Stimulated activated CD4-positive, alpha-beta T cell treated with anti-CD3 and anti-CD28 coated beads, Interleukin-2, amount 100 ng/mL, for 24 hours (primary cell): ENCODE measurements at places on chromosomes 5 and 9.

GRCh38 chr9:87122947-87123685 is 175.8 kb upstream of the GAS1 start:
- no peak for DNase-seq

DNA sequence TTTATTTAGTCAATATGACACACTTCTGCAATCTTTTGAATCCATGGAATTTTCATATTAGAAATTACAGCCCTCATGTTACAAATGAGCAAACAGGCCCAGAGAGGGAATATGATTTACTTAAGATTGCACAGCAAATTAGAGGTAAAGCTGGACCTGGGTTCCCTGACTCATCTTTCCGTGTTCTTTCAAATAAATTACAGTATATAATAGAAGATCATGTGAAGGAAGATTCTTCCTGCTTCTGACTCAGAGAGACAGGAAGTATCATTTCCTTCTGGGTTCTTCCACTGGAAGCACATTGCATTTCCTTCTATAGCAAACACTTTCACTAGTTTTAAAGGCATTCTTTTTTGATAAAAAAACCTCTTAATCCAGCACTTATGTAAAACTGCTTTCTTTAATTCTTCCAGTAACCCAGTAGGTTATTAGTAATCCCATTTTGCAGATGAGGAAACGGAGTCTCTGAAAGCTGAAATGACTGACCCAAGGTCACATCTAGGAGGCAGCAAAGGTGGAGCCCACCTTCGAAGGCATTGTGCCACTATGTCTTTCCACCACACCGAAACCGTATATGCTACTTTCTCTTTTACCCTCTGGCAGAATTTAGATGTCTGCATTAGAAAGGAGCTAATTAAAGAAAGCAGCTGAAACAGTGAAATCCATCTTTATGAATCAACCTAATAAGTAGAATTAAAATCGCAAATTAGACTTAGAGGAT is 566.7 kb upstream of the KLF4 start:
- no peak for DNase-seq

GRCh38 chr5:42374679-42375273 is 48.5 kb upstream of the GHR start:
- no peak for DNase-seq

DNA sequence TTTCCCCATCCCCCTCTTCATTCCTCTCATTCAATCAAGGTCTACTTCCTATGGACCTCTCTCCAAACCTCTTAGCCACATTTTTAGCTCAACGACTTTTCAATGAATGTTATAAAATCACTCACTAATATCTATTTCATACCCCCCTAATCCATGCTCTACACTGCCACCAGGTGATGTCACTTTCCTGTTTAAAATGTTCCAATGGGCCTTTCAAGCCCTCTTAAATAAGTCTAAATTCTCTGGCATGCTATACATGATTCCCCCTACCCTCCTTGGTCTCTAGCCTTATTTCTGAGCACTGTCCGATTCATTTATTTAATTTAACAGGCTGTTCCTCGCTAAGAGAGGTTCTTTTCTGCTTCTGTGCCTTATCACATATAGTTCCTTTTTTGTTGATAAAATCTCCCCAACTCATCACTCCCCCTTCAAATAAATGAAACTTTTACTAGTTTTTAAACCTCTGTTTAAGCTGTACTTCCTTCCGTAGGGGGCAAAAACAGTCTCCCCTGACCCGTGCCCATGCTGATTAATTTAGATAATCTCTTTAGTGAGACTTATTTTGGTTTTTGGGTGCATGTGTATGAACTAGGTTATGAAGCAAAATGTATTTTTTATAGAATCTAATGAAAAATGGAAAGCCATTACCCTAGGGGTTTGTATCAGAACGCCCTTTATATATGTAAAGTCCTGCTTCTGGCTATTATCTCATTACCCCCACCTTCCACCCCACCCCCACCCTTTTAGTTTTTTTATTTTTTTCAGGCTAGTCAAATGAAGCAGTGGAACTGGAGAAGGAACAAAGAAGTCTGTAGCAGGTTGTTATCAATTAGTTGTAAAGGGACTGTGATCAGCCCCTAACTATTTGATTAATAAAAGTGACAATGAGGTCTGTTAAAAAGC is 9.0 kb downstream of the ABHD17B start:
- DNase-seq, result no peak

GRCh38 chr5:169548315-169548714 is 35.3 kb upstream of the SPDL1 start:
- DNase-seq, result no peak

GRCh38 chr9:123335193-123335985 is 20.6 kb upstream of the CRB2 start:
- no peak for DNase-seq

DNA sequence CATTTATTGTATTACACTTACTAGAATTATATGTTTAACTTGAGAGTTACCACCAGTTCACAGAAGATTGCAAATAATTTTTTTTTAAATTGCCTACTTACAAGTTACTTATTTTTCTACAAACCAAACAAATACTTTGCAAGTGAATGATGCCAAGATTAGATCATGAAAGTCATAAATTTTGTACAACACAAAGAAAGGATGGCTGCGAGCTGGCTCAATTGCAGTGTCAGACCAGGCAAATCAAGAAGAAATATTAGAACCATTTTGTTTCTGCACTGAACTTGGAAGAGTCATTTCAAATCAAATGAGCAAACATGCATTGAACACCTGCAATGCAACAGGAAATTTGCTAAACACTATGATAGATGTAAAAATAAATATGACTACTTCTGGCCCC is 97.3 kb downstream of the PLCXD3 start:
- no peak for DNase-seq

DNA sequence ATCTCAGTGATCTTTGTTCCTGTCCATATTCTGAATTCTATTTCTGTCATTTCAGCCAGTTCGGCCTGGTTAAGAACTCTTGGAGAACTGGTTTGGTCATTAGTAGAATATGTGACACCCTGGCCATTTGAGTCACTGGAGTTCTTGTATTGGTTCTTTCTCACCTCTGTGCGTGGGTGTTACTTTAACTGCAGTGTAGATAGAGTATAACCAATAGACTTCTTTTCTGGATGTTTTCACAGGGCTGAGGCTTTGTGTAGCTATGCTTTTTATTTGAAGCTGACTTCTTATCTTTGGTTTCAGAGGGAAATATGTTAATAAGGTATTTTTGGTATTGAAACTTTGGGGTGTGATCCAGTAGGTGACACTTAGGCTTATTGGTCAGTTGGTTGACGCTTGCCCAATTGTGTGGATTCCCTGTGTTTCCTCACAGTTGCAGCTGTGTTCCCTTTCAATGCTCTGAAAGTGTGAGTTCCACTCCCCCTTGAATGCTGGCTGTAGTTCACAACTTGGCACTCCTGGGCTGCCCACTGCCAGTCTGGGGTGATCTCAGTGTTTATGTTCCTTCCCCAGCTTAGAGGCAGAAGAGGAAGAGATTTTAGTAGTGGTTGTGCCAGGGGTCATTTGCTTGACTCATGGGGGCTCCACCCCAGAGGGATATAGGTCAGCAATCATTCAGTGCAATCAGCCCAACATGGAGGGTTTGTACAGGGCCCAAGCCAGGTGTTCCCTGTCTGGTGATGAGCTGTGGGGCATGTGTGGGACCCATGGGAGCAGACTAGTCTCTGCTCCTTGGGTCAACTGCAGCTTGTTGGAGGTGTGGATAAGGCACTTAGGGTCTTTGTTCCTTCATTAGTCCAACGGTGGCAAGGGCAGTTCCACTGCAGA is 34.9 kb upstream of the TEK start:
- DNase-seq, result no peak

DNA sequence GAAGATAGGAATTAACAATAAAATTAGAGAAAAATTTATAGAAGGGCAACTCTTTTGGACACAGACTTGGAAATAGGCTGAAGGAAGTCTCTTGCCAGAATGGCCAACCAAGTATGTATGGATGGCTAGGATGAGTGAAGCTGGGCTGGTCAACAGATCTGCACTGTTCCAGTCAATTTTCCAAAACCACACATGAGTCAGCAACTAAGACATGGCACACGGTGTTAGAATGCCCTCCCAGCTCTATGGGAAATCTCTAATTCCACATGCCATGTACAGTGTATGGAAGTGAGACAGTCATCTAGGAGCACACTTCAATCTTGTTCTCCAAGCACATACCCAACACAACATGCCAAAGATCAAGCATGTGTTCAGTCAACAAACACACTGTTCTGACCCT is 129.6 kb downstream of the GLIS3 start:
- DNase-seq, result no peak

- no peak for DNase-seq
Observed at GRCh38 chr5:74763504-74763903, 3.4 kb downstream of the GFM2 start.

DNA sequence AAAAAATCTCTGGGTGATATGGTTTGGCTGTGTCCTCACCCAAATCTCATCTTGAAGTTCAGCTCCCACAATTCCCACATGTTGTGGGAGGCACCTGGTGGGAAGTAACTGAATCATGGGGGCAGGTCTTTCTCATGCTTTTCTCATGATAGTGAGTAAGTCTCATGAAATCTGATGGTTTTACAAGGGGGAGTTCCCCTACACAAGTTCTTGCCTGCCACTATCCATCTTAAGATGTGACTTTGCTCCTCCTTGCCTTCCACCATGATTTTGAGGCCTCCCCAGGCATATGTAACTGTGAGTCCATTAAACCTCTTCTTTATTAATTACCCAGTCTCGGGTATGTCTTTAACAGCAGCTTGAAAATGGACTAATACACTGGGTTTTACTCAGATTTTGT is 513.9 kb downstream of the TLE4 start:
- no peak for DNase-seq

DNA sequence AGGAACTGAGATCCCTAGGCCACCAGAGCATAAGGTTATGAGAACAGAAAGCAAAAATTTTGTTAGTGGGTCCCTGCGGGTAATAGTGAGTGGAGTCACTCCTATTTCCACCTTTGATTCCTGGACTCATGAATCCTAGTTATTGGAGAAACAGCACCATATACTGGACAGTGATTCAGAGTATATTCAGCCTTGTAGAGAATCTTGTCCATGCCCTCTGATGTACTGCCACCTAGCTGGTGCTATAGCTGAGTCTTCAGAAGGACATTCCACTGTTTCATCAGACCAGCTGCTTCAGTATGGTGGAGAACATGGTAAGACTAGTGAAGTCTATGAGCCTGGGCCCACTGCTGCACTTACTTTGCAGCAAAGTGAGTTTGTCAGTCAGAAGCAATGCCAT is 25.0 kb upstream of the ITGA2 start:
- no peak for DNase-seq

- DNase-seq, result no peak
Observed at GRCh38 chr9:85401998-85402397, 339.8 kb downstream of the AGTPBP1 start.
